Stimulated activated CD8-positive, alpha-beta memory T cell treated with anti-CD3 and anti-CD28 coated beads, Interleukin-7, amount 100 ng/mL, for 1 hour (primary cell): ENCODE measurements at places on chromosomes 5 and 9.

- DNase-seq: no peak
These were observed 71.1 kb downstream of the ACER2 start for GRCh38 chr9:19479874-19480273.

DNA sequence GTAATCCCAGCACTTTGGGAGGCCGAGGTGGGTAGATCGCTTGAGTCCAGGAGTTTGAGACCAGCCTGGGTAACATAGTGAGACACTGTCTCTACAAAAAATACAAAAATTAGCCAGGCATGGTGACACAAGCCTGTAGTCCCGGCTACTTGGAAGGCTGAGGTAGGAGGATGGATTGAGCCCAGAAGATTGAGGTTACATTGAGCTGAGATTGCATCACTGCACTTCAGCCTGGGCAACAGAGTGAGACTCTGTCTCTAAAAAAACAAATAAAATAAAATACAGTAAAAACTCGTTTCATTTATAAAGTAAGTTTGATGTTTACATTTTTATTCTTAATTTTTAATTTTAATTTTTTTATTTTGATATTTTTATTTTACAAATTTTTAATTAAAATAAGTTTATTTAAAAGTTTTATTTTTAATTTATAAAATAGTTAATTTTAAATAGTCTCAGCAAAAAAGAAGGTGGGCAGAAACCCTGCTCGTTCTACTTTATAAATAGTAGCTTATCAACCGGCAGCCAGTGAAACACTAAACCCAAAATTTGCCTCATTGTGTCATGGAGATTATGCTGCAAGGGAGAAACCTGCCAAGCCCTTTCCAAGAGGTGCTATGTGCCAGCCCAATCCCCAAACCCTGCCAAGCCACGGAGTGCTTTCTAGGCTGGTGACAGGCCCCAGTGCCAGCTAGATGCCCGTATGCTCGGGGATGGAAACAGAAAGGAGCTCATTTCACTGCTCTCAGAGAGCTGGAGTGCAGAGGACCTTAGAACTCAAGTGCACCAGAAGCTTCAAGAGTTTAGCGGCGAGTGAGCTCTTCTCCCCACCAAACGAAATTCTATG is 38.9 kb downstream of the SERINC5 start:
- DNase-seq: no peak

GRCh38 chr9:135369412-135369990 is 110.1 kb upstream of the PPP1R26 start:
- DNase-seq: no peak

GRCh38 chr9:109277451-109277850 is 43.4 kb downstream of the EPB41L4B start:
- DNase-seq: no peak

- DNase-seq: no peak
These were observed 98.3 kb downstream of the WDR70 start for GRCh38 chr5:37477426-37477825.

DNA sequence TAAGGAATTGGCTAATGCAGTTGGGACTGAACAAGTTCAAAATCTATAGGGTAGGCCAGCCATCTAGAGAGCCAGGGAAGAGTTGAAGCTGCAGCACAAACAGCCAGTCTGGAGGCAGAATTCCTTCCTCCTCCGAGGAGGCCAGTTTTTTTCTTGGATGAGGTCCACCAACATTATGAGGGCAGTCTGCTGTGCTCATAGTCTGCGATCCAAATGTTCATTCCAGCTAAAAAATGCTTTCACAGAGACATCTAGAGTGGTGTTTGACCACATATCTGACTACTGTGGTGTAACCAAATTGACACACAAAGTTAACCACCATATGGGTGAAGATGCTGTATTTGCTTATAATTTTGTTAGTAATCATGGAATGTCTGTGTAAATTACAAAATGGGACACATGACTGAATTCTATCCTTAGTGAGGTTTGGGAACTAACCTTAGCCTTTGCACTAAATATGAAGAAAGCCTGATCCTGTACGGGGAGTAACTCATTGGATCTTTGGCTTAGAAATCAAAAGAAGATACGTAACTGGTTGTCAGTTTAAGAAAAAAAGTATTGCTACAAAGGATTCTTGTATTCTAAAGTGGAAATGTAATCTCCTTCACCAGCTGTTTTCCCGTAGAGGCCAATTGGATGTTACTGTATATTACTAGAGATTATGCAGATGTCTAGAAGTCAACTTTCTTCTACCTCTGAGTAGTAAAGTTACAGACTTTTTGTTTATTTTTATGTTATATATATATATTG is 70.6 kb downstream of the SPIN1 start:
- no peak for DNase-seq

GRCh38 chr5:159469496-159470372 is 139.4 kb upstream of the IL12B start:
- no peak for DNase-seq

- DNase-seq: no peak
These were observed 814 bp downstream of the KIF12 start for GRCh38 chr9:114098021-114098935.

GRCh38 chr5:30968971-30969370 is 224.5 kb upstream of the CDH6 start:
- no peak for DNase-seq

DNA sequence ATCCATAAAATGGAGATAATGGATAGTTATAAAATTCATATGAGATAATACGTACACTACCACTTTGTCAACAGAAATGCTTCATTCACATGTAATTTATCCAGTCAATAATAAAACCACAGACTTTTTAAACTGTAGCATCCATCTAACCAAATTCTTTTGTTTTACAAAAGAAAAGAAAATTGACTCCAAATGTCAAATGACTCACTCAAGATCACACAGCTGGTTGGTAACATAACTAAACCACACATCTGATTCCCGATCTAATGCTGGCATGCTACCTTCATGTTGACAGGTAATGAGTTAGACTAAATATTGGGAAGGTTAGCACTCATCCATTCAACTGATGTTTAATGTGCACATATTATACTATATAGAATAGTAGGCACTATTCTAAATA is 4.9 kb downstream of the FRMD3 start:
- no peak for DNase-seq

- DNase-seq: no peak
These were observed 384 bp upstream of the MRPS2 start for GRCh38 chr9:135500071-135500524.

GRCh38 chr9:118104363-118104762 is 400.2 kb downstream of the TLR4 start:
- no peak for DNase-seq

- no peak for DNase-seq
These were observed 109.9 kb downstream of the CACNA1B start for GRCh38 chr9:137987244-137988030.

DNA sequence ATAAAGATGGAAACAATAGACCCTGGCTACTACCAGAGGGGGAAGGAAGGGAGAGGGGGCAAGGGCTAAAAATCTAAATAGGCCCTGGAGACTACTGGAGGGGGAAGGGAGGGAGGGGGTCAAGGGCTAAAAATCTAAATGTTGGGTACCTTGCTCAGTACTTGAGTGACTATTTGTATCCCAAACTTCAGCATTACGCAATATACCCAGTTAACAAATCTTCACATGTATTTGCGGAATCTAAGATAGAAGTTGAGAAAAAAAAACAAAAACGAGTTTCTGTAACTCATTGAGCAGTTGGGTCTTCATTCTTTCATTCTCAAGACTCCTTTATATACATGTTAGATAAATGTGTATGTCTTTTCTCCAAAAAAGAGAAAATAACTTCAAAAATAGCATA is 537.4 kb downstream of the TAF11L14 start:
- DNase-seq: no peak

GRCh38 chr9:91783411-91783810 is 166.6 kb downstream of the ROR2 start:
- DNase-seq: no peak

DNA sequence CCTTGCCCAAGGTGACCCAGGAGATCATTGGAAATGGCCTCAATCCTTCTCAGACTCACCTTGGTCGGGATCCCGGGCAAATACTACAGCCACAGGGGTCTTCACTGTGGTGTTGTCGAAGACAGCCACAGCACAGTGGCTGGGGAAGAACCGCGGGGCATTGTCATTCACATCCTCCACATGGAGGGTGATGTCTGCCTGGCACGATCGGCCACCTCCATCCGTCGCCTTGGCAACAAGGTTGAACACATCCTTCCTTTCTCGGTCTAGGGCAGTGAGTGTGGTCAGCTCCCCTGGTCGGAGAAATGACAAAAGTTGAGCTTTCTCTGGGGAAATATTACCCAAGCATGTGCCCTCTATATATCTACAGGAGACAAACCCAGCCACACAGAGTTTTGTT is 56.8 kb downstream of the FAT2 start:
- DNase-seq: no peak

- DNase-seq: no peak
These were observed 204.9 kb downstream of the GABBR2 start for GRCh38 chr9:98503867-98504266.

DNA sequence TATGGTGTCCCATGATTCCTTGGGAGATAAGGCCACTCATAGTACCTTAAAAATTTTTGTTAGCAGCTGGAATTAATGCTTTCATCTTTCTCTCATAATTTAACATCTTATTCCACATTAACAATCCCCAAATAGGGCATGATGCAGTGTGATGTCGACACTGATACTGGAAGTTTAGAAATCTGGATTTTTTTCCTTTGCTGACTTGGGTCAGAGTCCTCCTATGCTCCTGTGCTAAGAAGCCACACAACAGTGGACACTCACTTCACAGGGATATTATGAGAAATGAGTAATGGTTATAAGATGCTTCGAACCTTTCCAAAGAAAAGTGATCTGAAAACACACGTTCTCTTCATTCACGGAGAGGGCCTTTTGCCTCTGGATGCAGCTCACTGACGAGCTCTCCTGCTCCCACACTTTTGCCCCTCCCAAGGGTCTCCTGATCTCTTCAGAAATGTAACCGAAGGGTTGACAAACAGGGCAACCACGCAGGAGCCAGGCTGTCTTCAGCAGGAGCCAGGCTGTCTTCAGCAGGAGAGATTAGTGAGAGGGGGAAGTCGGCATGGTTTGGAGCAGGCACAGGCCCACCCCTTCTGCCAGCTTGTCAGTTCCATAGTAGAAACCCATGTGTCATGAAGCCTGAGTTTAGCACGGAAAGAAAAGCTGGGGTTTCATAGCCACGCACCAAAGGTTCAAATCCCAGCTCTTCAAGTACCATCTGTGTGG is 247.8 kb downstream of the AOPEP start:
- no peak for DNase-seq

GRCh38 chr5:133123297-133123696 is 71.5 kb downstream of the HSPA4 start:
- DNase-seq: no peak

- DNase-seq: no peak
These were observed 10.6 kb downstream of the NOL6 start for GRCh38 chr9:33463151-33463550.

- DNase-seq: no peak
These were observed 251.6 kb upstream of the PIK3R1 start for GRCh38 chr5:67963789-67964519.
